ENCODE measurements at places on chromosomes 4 and X. TPM values are rescaled to one million over a fixed set of nuclear protein-coding genes. Genes with fewer than 3 reads are reported as not detected.

- no peak for DNase-seq
These were observed 736.9 kb upstream of the MAGEB2 start for GRCh38 chrX:29478336-29479069.

GRCh38 chrX:23003116-23003515 is 3.4 kb downstream of the DDX53 start:
- no peak for DNase-seq

Gene MAGED4B
- 58.6 TPM for polyA plus RNA-seq

Gene SHROOM2
- polyA plus RNA-seq: 9.9 TPM

- no peak for DNase-seq
These were observed 1299.5 kb downstream of the FSTL5 start for GRCh38 chr4:160864253-160864652.

GRCh38 chr4:8777320-8778196 is 94.1 kb downstream of the HMX1 start:
- DNase-seq: no peak

DNA sequence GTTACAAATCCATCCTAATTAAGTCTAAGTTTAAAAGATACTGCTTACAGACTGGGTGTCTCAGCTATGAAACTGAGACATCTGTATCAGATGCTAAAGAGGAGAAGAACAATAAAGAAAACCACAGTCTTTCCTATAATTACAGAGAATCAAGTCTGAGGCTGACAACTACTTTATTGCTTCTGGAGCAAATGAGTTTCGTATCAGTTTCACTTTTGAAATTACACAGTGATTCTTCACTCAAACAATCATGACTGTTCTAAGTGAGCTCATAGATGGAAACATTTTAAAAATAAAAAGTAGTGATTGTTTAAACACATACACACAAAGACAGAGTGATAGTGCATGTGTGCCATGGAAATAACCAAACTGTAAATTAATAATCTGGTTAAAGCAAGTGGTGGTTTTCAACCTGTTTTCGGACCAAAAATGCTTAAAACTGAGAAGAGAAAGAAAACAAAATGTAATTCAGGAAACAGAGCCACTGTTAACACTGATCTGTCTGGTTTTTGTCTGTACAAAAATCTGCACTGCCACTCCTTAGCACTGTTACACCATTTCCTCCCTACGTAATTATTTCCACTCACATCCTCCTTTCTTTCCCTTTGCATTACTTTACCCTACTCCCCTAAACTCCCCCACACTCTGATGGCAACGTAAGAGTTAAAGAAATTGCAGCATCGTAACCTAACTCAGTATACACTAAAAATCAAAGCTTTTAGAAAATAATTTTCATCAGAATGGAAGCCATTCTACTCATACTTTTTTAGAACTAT is 12.5 kb downstream of the RFC1 start:
- DNase-seq: no peak

Gene HOPX
- polyA plus RNA-seq: 2.9 TPM

GRCh38 chr4:8152090-8152864 is 6.3 kb downstream of the ABLIM2 start:
- no peak for DNase-seq

DNA sequence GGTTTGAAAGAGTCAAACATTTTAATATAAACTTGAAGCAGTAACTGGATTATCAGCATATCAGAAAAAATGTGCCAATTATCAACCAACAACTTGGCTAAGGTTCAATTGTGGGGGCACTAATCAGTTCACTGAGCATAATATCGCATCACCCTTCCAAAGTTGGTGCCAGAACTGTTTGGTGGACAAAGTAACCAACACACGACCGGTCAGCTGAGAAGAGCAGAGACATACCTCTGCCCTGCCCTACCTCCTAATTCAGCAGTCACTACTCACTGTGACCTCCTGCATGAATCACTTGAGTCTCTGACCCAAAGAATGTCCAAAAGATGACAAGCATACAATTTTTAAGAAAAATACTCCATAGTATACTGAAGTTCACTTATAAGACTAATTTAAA is 53.2 kb downstream of the TSPAN5 start:
- DNase-seq: no peak

Gene MAGEC3
- polyA plus RNA-seq: not detected

GRCh38 chrX:151724563-151725337 is 8.9 kb downstream of the FATE1 start:
- DNase-seq: no peak

- no peak for DNase-seq
These were observed 105.9 kb downstream of the SH3RF1 start for GRCh38 chr4:169164669-169165415.

DNA sequence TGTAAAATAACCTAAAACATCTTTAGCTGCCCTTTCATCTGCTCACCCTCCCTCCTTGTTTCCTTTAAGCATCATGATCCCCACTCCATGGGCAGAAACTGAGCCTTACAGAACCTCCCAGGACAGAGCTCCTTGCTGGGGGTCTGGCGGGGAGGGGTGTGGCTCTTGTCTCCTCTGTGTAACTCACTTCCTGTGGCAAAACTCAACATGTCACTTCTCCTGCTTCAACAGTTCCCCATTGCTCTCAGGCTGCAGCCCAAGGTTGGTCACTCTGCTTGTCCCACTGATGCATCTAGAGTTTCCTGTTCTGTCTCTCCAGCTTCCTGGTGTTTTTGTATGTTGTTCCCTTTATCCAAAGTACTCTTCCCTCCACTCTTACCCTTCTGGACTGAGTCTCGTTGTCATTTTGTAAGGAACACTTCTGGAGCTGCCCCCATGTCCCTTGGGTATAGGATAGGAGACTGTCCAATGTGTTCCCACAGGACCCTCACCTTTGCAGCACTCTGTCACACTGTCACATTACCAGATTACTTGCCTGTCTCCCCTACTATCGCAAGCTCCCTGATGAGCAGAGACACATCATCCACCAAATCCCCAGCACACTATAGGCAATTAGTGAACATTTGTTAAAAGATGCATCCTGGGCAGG is 19.6 kb downstream of the TMEM31 start:
- DNase-seq: no peak

Gene COL4A6
- polyA plus RNA-seq: 19.9 TPM
